ENCODE measurements at places on chromosomes 7 and 10.
A peak's percentile ranks its signal among the peaks of the same experiment; 100 is the strongest.

DNA sequence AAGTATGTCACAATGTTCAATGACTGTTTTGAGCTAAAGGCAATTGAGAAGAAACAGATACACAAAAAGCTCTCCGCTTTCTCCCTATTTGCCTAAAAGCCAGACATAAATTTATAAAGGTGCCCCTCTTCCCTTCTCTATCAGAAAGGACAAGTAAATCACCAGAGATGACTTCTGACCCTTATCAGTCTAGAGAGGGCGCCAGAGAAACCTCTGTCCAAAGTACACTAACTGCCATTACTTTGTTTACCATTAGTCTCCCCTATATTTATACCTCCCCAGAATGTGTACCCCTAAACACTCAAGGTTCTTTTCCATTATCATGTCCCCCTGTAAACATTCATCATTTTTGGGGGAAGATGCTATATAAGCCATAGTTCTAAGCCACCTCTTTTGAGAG is 49.3 kb downstream of the TPK1 start:
- no peak for DNase-seq

- DNase-seq, result no peak
These were observed 36.0 kb upstream of the RSU1 start for GRCh38 chr10:16853201-16853600.

DNA sequence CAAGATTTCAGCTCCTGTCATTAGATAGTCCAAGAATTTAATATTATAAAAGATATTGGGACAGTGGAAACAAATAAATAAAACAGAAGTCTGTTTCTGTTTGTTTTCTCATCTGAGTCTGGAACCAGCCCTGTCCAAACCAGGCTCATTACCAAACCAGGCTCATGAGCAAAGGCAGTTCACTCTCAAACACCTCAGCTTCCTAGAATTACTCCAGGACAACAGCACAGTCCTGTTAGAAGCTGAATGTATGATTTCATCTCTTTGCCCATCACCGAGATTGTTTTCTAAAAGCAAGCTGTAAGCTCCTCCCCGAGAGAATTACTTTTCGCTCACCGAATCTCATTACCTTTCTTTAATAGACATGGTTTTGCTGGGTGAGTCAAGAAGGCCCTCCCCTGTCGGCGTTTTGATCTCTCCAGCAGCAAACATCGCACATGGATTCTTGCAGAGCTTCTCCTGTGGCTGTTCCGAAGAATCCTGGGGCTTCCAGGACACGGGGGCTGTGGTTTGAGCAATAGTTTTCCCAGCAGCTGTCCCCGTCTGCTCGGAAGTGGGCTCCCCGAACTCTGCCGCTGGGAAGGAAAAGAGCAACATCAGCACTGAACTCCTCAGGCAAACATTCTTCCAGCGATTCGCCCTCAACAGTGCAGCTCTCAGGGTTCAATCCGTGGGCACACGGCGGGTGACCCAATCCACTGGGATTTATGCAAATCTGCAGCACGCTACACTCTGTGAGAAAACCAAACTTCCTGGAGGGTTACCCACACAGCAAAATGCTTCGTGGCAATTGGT is 112.5 kb downstream of the SVIL start:
- no peak for DNase-seq

GRCh38 chr7:22255834-22256233 is 101.1 kb downstream of the RAPGEF5 start:
- DNase-seq, result no peak

DNA sequence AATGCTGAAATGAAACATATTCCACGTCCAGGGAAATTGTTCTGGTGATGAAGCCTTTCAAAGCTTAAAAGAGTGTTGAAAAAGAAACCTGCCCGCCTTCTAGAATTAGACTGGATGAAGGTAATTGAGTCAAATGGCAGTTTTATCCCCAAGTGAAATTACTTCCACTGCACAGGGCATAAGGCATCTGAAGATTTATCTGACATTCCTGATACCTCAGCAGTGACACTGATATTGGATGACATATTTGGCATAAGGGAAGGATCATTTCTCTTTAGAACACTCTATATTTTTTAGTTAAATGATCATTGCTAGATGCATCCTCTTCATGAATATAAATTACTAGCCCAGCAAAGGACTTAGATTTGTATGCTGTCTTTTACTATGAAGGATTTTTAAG is 229.6 kb upstream of the TPK1 start:
- DNase-seq, result no peak

GRCh38 chr10:125773687-125774543 is 1.7 kb downstream of the MMP21 start:
- DNase-seq, result no peak

- DNase-seq, result no peak
These were observed 612.0 kb downstream of the CNTNAP2 start for GRCh38 chr7:146728611-146729010.

- peak; percentile 90 for DNase-seq
These were observed 84.6 kb upstream of the PDGFA start for GRCh38 chr7:604001-604883.

DNA sequence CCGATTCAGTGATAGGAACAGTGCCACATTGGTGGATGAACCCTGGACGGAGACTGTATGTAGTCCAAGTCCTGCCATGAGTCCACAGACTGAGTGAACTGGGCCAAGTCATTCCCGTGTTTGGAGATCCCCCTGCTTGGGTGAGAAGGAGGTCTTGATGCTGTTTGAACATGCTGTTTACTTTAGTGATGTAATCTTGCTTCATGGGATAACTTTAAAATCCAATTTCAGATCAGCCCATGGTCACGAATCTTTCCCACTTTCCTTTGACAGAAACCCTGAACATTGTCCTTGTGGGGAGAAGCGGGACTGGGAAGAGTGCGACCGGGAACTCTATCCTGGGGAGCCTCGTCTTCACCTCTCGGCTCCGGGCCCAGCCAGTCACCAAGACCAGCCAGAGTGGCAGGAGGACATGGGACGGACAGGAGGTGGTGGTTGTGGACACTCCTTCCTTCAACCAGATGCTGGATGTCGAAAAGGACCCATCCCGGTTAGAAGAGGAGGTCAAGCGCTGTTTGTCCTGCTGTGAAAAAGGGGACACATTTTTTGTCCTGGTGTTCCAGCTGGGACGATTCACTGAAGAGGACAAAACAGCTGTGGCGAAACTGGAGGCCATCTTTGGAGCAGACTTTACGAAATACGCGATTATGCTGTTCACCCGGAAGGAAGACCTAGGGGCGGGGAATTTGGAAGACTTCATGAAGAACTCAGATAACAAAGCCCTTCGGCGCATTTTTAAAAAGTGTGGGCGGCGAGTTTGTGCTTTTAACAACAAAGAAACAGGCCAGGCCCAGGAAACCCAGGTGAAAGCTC is 26.6 kb downstream of the GIMAP8 start:
- DNase-seq, result no peak

GRCh38 chr10:93261089-93261488 is 187.4 kb downstream of the CYP26A1 start:
- DNase-seq, result no peak

GRCh38 chr7:115827305-115828045 is 203.1 kb downstream of the TFEC start:
- no peak for DNase-seq

Data from stimulated activated CD4-positive, alpha-beta T cell treated with anti-CD3 and anti-CD28 coated beads, Interleukin-1b, Interleukin-23, amount 100 ng/mL, for 1 hour (primary cell).